ENCODE measurements at places on chromosomes 5 and 9. TPM values are rescaled to one million over a fixed set of nuclear protein-coding genes. Genes with fewer than 3 reads are reported as not detected.
A peak's percentile ranks its signal among the peaks of the same experiment; 100 is the strongest.

The KIF12 gene
- not detected for total RNA-seq

The SLC35D2 gene
- 12.9 TPM for total RNA-seq

The EFNA5 gene
- total RNA-seq: 2.2 TPM

The PCBD2 gene
- 10.5 TPM for total RNA-seq

The GRXCR2 gene
- not detected for total RNA-seq

The FCN2 gene
- not detected for total RNA-seq

The GLIPR2 gene
- 27.1 TPM for total RNA-seq

- no peak overlapping the region for H3K27ac ChIP-seq
- H3K4me3 ChIP-seq: no peak overlapping the region
- H3K27me3 ChIP-seq: no peaks in the 10 kb centered on the region
- no peaks in the 10 kb centered on the region for H3K4me1 ChIP-seq
These were observed 13.0 kb downstream of the RGS7BP start for GRCh38 chr5:64518793-64519192.

DNA sequence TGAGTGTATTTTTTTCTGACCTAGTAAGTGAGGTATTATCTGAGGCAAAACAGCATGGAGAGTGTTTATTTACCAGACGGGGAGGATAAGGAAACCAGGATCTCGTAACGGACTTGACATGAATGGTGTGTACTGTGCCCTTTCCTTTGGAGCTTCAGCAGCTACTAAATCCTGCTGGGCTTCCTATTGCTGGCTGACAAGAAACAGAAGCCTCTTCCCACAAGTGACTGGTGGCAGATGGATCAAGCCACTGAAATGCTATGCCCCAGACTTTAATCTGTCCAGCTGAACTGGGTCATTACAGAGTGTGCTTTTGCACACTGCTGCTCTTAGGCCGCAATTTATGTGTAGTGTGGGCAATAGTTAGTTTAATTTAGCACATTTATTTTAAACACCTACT is 162.7 kb upstream of the MRPS30 start:
- H3K27me3 ChIP-seq: no peaks in the 10 kb centered on the region
- H3K36me3 ChIP-seq: no peaks in the 10 kb centered on the region
- DNase-seq: no peak
- no peak overlapping the region for H3K4me3 ChIP-seq
- no peak overlapping the region for H3K27ac ChIP-seq

GRCh38 chr9:72540348-72540873 is 19.0 kb downstream of the TMC1 start:
- no peak overlapping the region for H3K27ac ChIP-seq
- peaks cover 8% of the 10 kb centered on the region for H3K27me3 ChIP-seq
- H3K4me1 ChIP-seq: no peaks in the 10 kb centered on the region
- DNase-seq: no peak
- H3K36me3 ChIP-seq: no peaks in the 10 kb centered on the region

GRCh38 chr5:14452685-14453454 is 128.7 kb upstream of the OTULINL start:
- DNase-seq: no peak
- H3K27me3 ChIP-seq: no peaks in the 10 kb centered on the region
- H3K27ac ChIP-seq: no peak overlapping the region
- peaks cover 4% of the 10 kb centered on the region for H3K4me1 ChIP-seq
- H3K36me3 ChIP-seq: no peaks in the 10 kb centered on the region

DNA sequence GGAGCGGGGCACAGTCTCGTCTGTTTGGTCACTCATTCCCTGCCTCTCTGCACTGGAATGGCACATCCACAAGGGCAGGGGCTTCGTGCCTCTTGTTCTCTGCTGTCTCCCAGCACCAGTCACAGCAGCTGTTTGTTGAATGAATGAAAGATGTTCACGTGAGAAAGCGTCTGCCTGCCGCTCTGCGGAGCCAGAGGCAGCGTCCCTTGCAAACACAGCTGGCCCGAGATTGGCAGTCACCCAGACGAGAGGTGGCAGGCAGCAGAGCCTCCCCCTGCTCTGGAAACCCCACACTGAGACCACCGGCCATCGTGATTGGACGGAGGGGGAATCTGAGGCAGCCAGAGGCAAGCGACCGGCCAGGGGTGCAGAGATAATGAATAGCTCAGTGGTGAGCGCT is 6.0 kb upstream of the FAM163B start:
- H3K4me3 ChIP-seq: no peak overlapping the region
- H3K27me3 ChIP-seq: peaks cover 33% of the 10 kb centered on the region
- H3K27ac ChIP-seq: no peak overlapping the region
- H3K4me1 ChIP-seq: peaks cover 16% of the 10 kb centered on the region
- no peak for DNase-seq

GRCh38 chr9:17003576-17004240 is 131.1 kb upstream of the CNTLN start:
- peaks cover 3% of the 10 kb centered on the region for H3K27me3 ChIP-seq
- no peak overlapping the region for H3K4me3 ChIP-seq
- no peak overlapping the region for H3K27ac ChIP-seq

- peaks cover 17% of the 10 kb centered on the region for H3K4me1 ChIP-seq
- DNase-seq: no peak
- no peak overlapping the region for H3K27ac ChIP-seq
- H3K36me3 ChIP-seq: peaks cover 10% of the 10 kb centered on the region
These were observed 7.7 kb upstream of the CPEB4 start for GRCh38 chr5:173880306-173880985.

- H3K27ac ChIP-seq: no peak overlapping the region
- no peaks in the 10 kb centered on the region for H3K4me1 ChIP-seq
- H3K27me3 ChIP-seq: peaks cover 13% of the 10 kb centered on the region
- H3K36me3 ChIP-seq: no peaks in the 10 kb centered on the region
- no peak overlapping the region for H3K4me3 ChIP-seq
These were observed 156.9 kb downstream of the UNC13B start for GRCh38 chr9:35318741-35319140.

DNA sequence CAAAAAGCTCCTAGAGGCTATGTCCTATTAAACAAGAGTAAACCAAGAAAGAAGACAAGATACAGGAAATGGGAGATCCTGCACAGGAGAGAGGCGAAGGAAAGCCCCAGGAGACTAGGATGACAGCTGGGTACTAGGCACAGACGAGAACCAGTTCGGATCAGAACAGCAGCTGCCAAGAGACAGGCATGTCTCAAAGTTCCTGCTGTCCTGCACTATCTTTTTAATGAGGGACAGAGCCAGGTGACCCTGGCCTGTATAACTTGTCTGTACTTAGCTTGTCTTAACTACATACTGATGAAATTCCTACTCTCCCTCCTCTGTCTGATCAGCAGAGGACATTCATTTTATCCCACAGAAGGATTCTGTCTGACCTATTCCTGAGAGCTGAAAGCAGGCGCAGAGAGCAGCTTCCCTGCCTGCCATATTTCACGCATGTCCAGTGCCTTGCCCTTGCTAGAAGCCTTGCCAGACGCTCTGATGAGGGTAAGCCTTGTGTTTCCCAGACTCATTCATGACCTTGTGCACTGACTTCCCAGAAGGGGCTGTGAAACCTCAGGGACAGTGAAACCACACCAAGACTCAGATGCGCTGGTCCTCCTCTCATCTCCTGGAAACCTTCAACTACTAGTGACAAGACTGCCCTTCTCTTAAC is 24.7 kb downstream of the TSC1 start:
- H3K4me1 ChIP-seq: no peaks in the 10 kb centered on the region
- no peak overlapping the region for H3K4me3 ChIP-seq
- peaks cover 48% of the 10 kb centered on the region for H3K36me3 ChIP-seq
- DNase-seq: no peak
- H3K27ac ChIP-seq: no peak overlapping the region

- no peak overlapping the region for H3K27ac ChIP-seq
- no peak for DNase-seq
- no peaks in the 10 kb centered on the region for H3K4me1 ChIP-seq
These were observed 69.0 kb upstream of the GGTA1 start for GRCh38 chr9:121568343-121569265.

GRCh38 chr5:57592236-57592635 is 109.6 kb upstream of the ACTBL2 start:
- H3K36me3 ChIP-seq: peaks cover 4% of the 10 kb centered on the region
- no peak overlapping the region for H3K27ac ChIP-seq
- no peak for DNase-seq
- H3K27me3 ChIP-seq: peaks cover 9% of the 10 kb centered on the region
- H3K4me3 ChIP-seq: no peak overlapping the region
- H3K4me1 ChIP-seq: no peaks in the 10 kb centered on the region

DNA sequence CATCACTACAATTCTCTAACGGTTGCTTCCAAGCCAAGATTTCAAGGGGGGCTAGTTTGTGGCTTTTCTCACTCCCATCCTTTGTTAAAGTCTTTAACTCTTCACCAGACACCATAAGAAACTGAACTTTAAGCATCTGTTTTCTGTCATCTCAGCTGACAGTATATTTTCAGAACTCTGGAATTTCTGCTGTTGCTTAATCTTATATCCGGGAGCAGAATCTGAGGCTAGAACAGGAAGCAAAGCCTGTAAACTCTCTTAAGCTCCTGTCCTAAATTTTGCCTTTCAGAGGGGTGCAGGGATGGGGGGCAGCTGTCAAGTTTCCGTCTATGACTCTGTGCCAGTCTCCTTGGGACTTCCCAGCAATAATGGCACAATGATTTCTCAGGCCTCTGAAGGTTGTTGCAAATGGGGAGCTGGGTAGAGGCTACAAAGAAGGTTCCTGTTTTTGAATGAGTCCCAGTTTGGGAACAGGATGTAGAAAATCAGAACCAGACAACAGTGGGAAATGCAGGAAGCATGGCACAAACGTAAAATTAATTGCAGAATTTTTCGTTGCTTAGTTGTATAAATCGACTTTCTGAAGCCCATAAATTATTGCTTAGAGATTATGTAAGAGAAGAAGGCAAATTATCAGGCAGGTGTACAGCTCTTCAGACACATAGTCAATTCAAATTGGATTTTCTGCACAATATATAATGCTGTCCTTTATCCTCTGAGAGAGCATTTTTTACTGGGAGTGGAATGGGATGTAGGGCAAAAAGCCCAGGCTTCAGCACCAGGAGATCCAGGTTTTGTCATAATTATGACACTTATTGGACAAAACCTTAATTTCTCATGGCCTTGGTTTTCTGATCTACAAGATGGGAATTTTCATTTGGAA is 430.9 kb downstream of the DMAC1 start:
- no peaks in the 10 kb centered on the region for H3K4me1 ChIP-seq
- H3K36me3 ChIP-seq: no peaks in the 10 kb centered on the region
- no peak overlapping the region for H3K27ac ChIP-seq
- H3K27me3 ChIP-seq: peaks cover 2% of the 10 kb centered on the region
- no peak overlapping the region for H3K4me3 ChIP-seq

- H3K27ac ChIP-seq: no peak overlapping the region
- no peaks in the 10 kb centered on the region for H3K4me1 ChIP-seq
- no peaks in the 10 kb centered on the region for H3K27me3 ChIP-seq
- no peaks in the 10 kb centered on the region for H3K36me3 ChIP-seq
- DNase-seq: no peak
These were observed 810.6 kb downstream of the TLE4 start for GRCh38 chr9:80382211-80382891.

DNA sequence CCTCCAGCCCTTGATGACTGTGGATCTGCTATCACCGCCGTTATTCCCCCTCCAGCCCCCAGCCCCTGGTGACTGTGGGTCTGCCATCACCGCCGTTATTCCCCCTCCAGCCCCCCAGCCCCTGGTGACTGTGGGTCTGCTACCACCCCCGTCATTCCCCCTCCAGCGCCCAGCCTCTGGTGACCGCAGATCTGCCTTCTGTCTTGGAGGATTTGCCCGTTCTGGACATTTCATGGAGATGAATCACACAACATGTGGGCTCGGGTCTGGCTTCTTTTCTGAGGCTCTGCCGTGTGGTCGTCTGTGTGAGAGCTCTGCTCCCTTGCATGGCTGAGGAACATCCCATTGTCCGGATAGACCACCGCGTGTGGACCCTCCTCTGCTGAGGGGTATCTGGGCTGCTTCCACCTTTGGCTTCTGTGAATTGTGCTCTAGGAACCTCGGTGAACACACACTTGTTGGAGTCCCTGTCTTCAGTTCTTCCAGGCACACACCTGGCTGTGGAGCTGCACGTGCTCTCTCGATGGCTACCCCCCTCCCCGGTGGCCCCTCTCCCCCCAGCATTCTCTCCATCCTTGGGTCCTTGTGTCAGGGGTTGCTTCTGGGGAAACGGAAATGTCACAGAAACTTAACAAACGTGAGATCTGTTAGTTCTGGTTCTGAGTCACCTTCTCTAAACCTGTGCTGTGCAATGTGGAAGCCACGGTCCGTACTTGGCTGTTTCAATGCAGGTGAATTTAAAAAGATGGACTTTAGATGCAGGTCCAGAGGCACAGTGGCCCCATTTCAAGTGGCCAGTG is 105.3 kb upstream of the COL5A1 start:
- H3K27me3 ChIP-seq: peaks cover 7% of the 10 kb centered on the region
- no peaks in the 10 kb centered on the region for H3K36me3 ChIP-seq
- H3K4me3 ChIP-seq: no peak overlapping the region
- no peaks in the 10 kb centered on the region for H3K4me1 ChIP-seq
- DNase-seq: peak; percentile 56

DNA sequence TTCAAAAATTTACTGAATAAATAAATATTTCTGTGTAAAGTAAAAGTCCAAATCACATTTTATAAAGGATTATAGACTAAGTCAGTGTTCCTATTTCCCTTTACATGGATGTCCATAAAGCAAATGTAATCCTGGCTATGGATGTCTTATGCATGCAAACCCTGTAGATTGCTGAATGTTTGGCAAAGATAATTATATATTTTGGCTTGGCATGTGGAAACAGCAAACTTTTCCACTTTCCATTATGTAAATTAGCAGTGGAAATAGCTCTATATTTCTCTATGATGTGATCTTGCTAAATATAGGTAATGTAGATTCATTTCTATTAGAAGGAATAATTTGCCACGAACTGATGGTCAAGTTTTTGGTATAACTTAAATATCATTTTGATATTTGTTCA is 66.5 kb downstream of the CWC27 start:
- H3K27me3 ChIP-seq: no peaks in the 10 kb centered on the region

- H3K4me1 ChIP-seq: no peaks in the 10 kb centered on the region
- H3K27me3 ChIP-seq: no peaks in the 10 kb centered on the region
- peaks cover 6% of the 10 kb centered on the region for H3K36me3 ChIP-seq
- no peak overlapping the region for H3K27ac ChIP-seq
- no peak for DNase-seq
These were observed 139.5 kb upstream of the SLC27A6 start for GRCh38 chr5:128825826-128826225.

- no peak for DNase-seq
- peaks cover 4% of the 10 kb centered on the region for H3K27me3 ChIP-seq
- no peak overlapping the region for H3K4me3 ChIP-seq
- no peaks in the 10 kb centered on the region for H3K4me1 ChIP-seq
These were observed 132.4 kb downstream of the ROR2 start for GRCh38 chr9:91817493-91818224.

- H3K27ac ChIP-seq: no peak overlapping the region
- peaks cover 3% of the 10 kb centered on the region for H3K4me1 ChIP-seq
- no peak overlapping the region for H3K4me3 ChIP-seq
These were observed 158.6 kb downstream of the RFX3 start for GRCh38 chr9:3367185-3367584.
